Heart right ventricle (tissue), 16 donors: ENCODE measurements at places on chromosomes 16 and 17.

DNA sequence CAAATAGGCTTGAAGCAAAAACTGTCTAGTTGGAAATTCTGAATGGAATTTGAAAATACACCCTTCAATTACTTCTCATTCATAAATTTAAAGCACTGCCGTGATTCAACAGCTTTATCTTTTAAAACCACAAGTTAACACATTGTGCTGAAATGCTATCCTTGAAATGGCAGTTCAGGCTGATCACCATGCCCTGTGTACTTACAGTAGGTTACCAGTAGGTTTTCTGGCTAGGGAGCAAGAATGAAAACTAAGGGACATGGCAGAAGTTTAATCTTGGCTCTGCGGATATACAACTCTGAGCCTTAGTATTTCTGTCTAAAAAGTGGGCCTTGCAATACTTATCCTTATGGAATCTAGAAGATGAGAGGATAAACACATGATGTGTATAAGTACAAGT lies 28.0 kb downstream of the NXPH3 start:
- no peak for DNase-seq

- DNase-seq: no peak
These were observed 10.3 kb downstream of the KRABD2 start for GRCh38 chr17:8366231-8366630.

- no peak for DNase-seq
These were observed 235.3 kb downstream of the ZFHX3 start for GRCh38 chr16:72812672-72813071.

- DNase-seq: no peak
These were observed 26.6 kb upstream of the ATP2C2 start for GRCh38 chr16:84341528-84342295.

DNA sequence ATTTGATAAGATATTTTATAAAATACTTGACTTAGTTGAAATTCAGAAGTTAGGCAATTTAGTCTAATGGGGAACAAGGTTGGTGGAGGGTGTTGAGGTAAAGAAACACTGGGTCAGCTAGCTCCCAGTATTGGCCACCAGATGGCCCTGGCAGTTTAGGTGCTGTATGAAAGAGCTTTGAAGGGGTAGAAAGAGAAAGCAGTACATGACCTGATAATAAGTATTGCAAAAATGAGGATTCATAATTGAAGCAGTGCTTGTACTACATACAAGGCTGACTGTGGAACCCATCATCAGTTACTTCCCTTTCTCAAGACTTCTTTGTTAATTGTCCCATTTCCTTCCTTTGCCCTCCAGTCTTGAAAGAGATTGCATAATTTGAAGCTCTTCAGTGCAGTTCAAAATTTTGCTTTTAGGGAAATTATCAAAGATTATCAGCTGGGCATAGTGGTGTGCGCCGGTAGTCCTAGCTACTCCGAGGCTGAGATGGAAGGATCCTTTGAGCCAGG lies 29.4 kb downstream of the TANC2 start:
- DNase-seq: peak; percentile 8
